ENCODE measurements at places on chromosomes 4 and X. TPM values are rescaled to one million over a fixed set of nuclear protein-coding genes. Genes with fewer than 3 reads are reported as not detected.

EDA2R gene
- polyA plus RNA-seq, result 23.4 TPM

DNA sequence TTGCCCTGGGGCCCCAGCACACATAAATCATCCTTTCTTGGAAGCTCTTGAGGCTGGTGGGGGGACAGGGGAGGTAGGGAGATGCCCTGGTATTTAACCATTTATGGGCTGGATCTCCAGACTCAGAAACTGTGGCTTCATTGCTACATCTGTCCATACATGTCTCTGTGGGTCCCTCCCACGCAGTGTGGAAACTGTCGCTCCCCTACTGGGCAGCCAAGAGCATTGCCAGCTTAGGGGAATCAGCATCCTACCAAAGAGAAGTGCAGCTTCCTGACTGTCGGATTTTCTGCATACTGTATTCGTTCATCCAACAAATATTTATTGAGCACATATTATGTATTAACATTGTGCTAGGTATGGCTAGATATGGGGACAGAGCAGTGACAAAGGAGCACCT, 3.7 kb downstream of the GRIPAP1 start:
- no peak for DNase-seq

JCHAIN gene
- 14.9 TPM for polyA plus RNA-seq

TRPC3 gene
- polyA plus RNA-seq, result 0.43 TPM

MAGEB1 gene
- polyA plus RNA-seq, result not detected

- DNase-seq, result no peak
Measured at GRCh38 chr4:120844528-120844921, 78.0 kb downstream of the PRDM5 start.

Data from BJ (cell line).